ENCODE measurements at places on chromosomes 6 and 20. TPM values are rescaled to one million over a fixed set of nuclear protein-coding genes. Genes with fewer than 3 reads are reported as not detected.

Gene PAK5
- total RNA-seq, result 0.04 TPM

Gene C6orf52
- total RNA-seq, result 2.7 TPM

Gene RSPH4A
- total RNA-seq, result 0.27 TPM

Gene SMPDL3A
- 10.2 TPM for total RNA-seq

Gene SEMG1
- not detected for total RNA-seq

Gene ARG1
- total RNA-seq, result 0.27 TPM

Gene IP6K3
- 27.8 TPM for total RNA-seq

Gene PCSK2
- total RNA-seq, result 0.27 TPM

Gene HLA-DOB
- total RNA-seq, result 0.09 TPM

Gene SNRPB2
- 74.3 TPM for total RNA-seq

Gene GNRH2
- 0.13 TPM for total RNA-seq

Gene C6orf15
- not detected for total RNA-seq

All from muscle of leg (tissue), 16 donors.